ENCODE measurements at places on chromosomes 5 and 9. TPM values are rescaled to one million over a fixed set of nuclear protein-coding genes. Genes with fewer than 3 reads are reported as not detected.

DNA sequence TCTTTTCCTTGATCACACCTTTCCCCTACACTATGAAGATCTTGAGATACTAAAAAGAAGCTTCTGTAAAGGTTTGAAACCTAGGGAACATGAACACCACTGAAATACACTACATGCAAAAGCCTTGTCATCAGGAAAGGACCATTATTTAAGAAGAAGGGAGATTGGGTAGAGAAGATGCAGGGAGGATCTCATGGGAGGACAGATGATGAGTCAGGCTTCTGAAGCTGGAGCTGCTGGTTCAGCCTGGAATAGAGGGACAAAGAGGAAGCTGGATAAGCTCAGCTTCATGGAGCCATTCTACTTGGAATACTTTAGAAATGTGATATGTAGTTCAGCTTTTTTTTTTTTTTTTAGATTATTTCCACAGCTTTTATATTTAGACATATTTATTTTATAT lies 169.8 kb downstream of the MAN2A1 start:
- H3K36me3 ChIP-seq, result peaks cover 11% of the 10 kb centered on the region
- H3K27me3 ChIP-seq, result no peaks in the 10 kb centered on the region
- DNase-seq, result no peak
- H3K4me3 ChIP-seq, result no peak overlapping the region
- H3K4me1 ChIP-seq, result peaks cover 20% of the 10 kb centered on the region
- no peak overlapping the region for H3K27ac ChIP-seq

Gene CXCL14
- 6.1 TPM for total RNA-seq

Gene FBXW5
- total RNA-seq, result 77.3 TPM

DNA sequence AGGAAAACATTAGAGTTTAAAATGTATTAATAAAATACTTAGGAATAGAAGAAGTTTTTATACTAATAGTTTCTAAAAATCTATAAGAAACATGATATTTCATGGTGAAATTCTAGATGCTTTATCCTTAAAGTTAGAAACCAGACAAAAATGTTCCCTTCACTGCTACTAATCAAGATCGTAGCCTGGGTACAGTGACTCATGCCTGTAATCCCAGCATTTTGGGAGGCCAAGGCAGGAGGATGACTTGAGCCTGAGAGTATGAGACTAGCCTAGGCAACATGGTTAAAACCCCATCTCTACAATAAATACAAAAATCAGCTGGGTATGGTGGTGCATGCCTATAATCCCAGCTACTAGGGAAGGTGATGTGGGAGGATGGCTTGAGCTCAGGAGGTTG lies 30.4 kb upstream of the KLF9 start:
- no peaks in the 10 kb centered on the region for H3K36me3 ChIP-seq
- H3K27ac ChIP-seq, result no peak overlapping the region
- no peaks in the 10 kb centered on the region for H3K4me1 ChIP-seq
- no peaks in the 10 kb centered on the region for H3K27me3 ChIP-seq
- no peak for DNase-seq
- H3K4me3 ChIP-seq, result no peak overlapping the region

GRCh38 chr5:153658149-153658548 lies 167.7 kb downstream of the GRIA1 start:
- H3K36me3 ChIP-seq, result no peaks in the 10 kb centered on the region
- no peak for DNase-seq

DNA sequence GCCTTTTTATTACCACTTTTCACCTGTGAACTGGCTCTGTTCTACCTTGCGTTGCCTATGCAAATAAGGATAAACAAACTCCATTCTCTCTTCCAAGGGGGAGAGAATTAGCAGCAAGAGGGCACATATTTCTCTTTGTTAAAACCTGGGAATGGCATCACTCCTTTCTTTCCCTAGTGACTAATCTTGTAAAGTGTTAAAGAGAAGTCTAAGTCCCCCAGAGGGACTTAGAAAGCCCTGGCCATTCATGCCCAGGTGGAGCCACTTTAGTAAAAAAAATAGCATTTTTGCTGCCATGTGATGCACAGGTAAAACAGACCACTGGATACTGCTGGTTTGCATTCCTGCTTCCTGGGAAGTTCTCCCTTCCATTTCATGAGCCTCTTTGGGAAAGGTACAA lies 148.4 kb downstream of the MAN2A1 start:
- no peak for DNase-seq
- no peak overlapping the region for H3K4me3 ChIP-seq
- H3K36me3 ChIP-seq, result peaks cover 21% of the 10 kb centered on the region
- H3K27ac ChIP-seq, result no peak overlapping the region
- peaks cover 10% of the 10 kb centered on the region for H3K4me1 ChIP-seq

Gene COX7C
- 750 TPM for total RNA-seq

GRCh38 chr9:132991351-132992300 lies 13.1 kb downstream of the GFI1B start:
- peaks cover 34% of the 10 kb centered on the region for H3K27me3 ChIP-seq
- no peak overlapping the region for H3K4me3 ChIP-seq
- no peaks in the 10 kb centered on the region for H3K36me3 ChIP-seq
- peaks cover 8% of the 10 kb centered on the region for H3K4me1 ChIP-seq

Gene ARL10
- total RNA-seq, result 29.5 TPM

- H3K4me1 ChIP-seq, result no peaks in the 10 kb centered on the region
- DNase-seq, result no peak
- H3K36me3 ChIP-seq, result no peaks in the 10 kb centered on the region
- H3K4me3 ChIP-seq, result no peak overlapping the region
- no peak overlapping the region for H3K27ac ChIP-seq
Measured at GRCh38 chr9:32716955-32717543, 66.3 kb upstream of the TMEM215 start.

GRCh38 chr9:117233016-117233415 lies 181.8 kb downstream of the ASTN2 start:
- no peaks in the 10 kb centered on the region for H3K36me3 ChIP-seq
- H3K27ac ChIP-seq, result no peak overlapping the region
- H3K27me3 ChIP-seq, result no peaks in the 10 kb centered on the region
- peaks cover 3% of the 10 kb centered on the region for H3K4me1 ChIP-seq

DNA sequence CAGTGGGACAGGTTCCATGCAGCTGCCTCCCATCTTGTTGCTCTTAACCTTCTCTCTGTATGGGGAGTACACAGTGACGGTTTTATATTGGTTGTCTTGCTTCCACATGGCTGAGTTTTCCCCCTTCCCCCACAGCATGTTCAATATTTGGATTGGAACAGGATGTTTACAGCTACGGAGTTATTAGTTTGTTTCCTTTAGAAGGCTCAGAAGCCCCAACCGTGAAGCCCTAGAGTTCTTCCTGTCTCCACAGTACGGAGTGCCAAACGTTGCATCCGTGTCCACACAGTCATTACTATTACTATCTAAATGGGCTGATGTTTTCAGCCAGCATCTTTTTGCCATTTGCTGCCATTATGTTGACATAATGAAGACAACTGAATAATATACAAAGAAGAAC lies 277.5 kb downstream of the MARCHF11 start:
- no peaks in the 10 kb centered on the region for H3K27me3 ChIP-seq
- H3K27ac ChIP-seq, result no peak overlapping the region
- no peak overlapping the region for H3K4me3 ChIP-seq

- H3K27me3 ChIP-seq, result peaks cover 7% of the 10 kb centered on the region
- DNase-seq, result no peak
- no peak overlapping the region for H3K4me3 ChIP-seq
- no peaks in the 10 kb centered on the region for H3K36me3 ChIP-seq
Measured at GRCh38 chr5:9380109-9380508, 165.8 kb downstream of the SEMA5A start.

- H3K4me1 ChIP-seq, result peaks cover 5% of the 10 kb centered on the region
- peaks cover 2% of the 10 kb centered on the region for H3K27me3 ChIP-seq
- no peak overlapping the region for H3K4me3 ChIP-seq
- no peak for DNase-seq
- no peak overlapping the region for H3K27ac ChIP-seq
Measured at GRCh38 chr5:125298258-125298657, 551.8 kb upstream of the ZNF608 start.

Gene CENPP
- total RNA-seq, result 6.9 TPM

- H3K27me3 ChIP-seq, result no peaks in the 10 kb centered on the region
- DNase-seq, result no peak
- H3K27ac ChIP-seq, result no peak overlapping the region
- H3K36me3 ChIP-seq, result peaks cover 11% of the 10 kb centered on the region
- H3K4me1 ChIP-seq, result no peaks in the 10 kb centered on the region
- no peak overlapping the region for H3K4me3 ChIP-seq
Measured at GRCh38 chr5:64978546-64978945, 209.8 kb downstream of the CWC27 start.

DNA sequence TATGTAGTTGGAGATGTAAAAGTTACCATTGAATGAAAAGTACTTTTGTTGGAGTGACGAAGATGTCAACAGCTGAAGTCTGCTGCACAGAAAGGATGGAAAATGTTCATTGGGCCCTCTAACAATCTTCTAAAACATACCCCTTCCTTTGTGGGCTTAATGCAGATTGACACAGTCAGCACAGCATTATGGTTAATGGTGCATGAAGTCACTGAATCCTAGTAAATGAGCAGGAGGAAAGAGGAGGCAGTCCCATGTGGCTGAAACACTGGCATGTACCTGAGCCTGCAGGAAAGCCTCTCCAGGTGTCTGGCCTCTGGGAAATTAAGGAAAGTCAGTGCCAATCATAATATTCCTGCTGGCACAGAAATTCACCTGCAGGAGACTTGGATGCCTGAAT lies 153.8 kb downstream of the ARL15 start:
- no peaks in the 10 kb centered on the region for H3K4me1 ChIP-seq
- H3K36me3 ChIP-seq, result peaks cover 1% of the 10 kb centered on the region
- H3K27me3 ChIP-seq, result no peaks in the 10 kb centered on the region

GRCh38 chr9:27440888-27441740 lies 83.0 kb upstream of the IFNK start:
- H3K27ac ChIP-seq, result no peak overlapping the region
- H3K4me3 ChIP-seq, result no peak overlapping the region
- DNase-seq, result no peak
- H3K27me3 ChIP-seq, result no peaks in the 10 kb centered on the region
- H3K4me1 ChIP-seq, result peaks cover 12% of the 10 kb centered on the region

Gene SPATA31C1
- not detected for total RNA-seq

Gene CACNA1B
- 2.4 TPM for total RNA-seq

Gene LCN2
- not detected for total RNA-seq

DNA sequence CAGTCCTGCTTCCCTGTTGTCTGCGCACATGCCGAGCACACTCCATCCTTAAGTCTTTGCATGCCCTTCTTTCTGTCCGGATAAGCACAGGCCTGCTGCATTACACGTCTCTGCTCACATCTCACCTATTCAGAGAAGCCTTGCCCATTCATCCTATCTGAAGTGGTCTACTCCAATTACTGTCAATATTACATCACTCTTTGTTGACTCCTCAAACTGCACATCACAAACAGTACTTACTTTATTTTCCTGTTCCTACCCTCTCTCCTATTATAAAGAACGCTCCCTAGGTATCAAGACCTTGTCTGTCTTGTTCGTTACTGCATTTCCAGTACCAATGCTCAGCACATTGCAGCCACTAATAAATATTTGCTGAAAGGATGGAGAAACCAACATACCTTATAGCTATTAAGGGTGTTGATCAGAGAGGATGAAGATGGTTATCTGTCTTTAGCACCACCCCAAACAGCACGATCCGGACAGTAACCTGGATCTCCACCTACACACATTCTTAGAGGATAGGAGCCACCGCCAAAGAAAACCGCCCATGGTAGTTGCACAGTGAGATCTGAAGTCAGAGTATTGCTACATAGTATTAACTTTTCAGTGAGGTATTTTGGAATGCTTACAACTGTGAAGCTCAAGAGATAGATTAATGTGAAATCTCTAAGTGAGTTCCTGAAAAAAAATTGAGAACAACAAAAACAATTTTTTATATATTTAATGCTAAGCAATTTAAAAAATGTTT lies 1.6 kb upstream of the PRRC1 start:
- no peak overlapping the region for H3K4me3 ChIP-seq
- no peak overlapping the region for H3K27ac ChIP-seq

Measured in progenitor cell of endocrine pancreas (in vitro differentiated cells).